ENCODE measurements at places on chromosomes 2 and 18. TPM values are rescaled to one million over a fixed set of nuclear protein-coding genes. Genes with fewer than 3 reads are reported as not detected.

CYS1 gene
- polyA plus RNA-seq = 0.12 TPM

SERPINB3 gene
- polyA plus RNA-seq = not detected

CFAP65 gene
- polyA plus RNA-seq = not detected

PTPRN gene
- polyA plus RNA-seq = 11.7 TPM

ZSWIM2 gene
- 0.10 TPM for polyA plus RNA-seq

CFAP53 gene
- 0.26 TPM for polyA plus RNA-seq

SLC5A7 gene
- not detected for polyA plus RNA-seq

ASB18 gene
- not detected for polyA plus RNA-seq

STPG4 gene
- polyA plus RNA-seq = 0.14 TPM

PIKFYVE gene
- 19.6 TPM for polyA plus RNA-seq

CNDP1 gene
- not detected for polyA plus RNA-seq

HOXD1 gene
- not detected for polyA plus RNA-seq

ARHGAP15 gene
- not detected for polyA plus RNA-seq

NEUROD1 gene
- not detected for polyA plus RNA-seq

NFATC1 gene
- 0.73 TPM for polyA plus RNA-seq

UGT1A3 gene
- not detected for polyA plus RNA-seq

ZNF385B gene
- not detected for polyA plus RNA-seq

ALPP gene
- not detected for polyA plus RNA-seq

LONRF2 gene
- polyA plus RNA-seq = 0.83 TPM

RAB27B gene
- 1.4 TPM for polyA plus RNA-seq

IMMT gene
- 69.2 TPM for polyA plus RNA-seq

KCNG3 gene
- polyA plus RNA-seq = not detected

GGCX gene
- polyA plus RNA-seq = 53.8 TPM

KIAA1328 gene
- polyA plus RNA-seq = 3.9 TPM

CCDC93 gene
- 17.7 TPM for polyA plus RNA-seq

FAM228B gene
- 7.6 TPM for polyA plus RNA-seq

CHST9 gene
- not detected for polyA plus RNA-seq

SAG gene
- not detected for polyA plus RNA-seq

HOXD11 gene
- not detected for polyA plus RNA-seq
